ENCODE measurements at places on chromosomes 11 and 22. TPM values are rescaled to one million over a fixed set of nuclear protein-coding genes. Genes with fewer than 3 reads are reported as not detected.

LBHD1 gene
- 4.8 TPM for total RNA-seq

SOX10 gene
- not detected for total RNA-seq

GGT1 gene
- total RNA-seq, result 62.1 TPM

SMTN gene
- 31.0 TPM for total RNA-seq

ZNF70 gene
- 1.2 TPM for total RNA-seq

EFCAB6 gene
- 0.34 TPM for total RNA-seq

KBTBD3 gene
- total RNA-seq, result 3.9 TPM

CARD18 gene
- not detected for total RNA-seq

DERL3 gene
- total RNA-seq, result 0.68 TPM

OR52A1 gene
- not detected for total RNA-seq

POU2F3 gene
- total RNA-seq, result not detected

RAC2 gene
- total RNA-seq, result not detected

TMEM191C gene
- total RNA-seq, result 1.0 TPM

UPB1 gene
- total RNA-seq, result not detected

E2F8 gene
- 6.0 TPM for total RNA-seq

CHADL gene
- not detected for total RNA-seq
